ENCODE measurements at places on chromosomes 6 and 20. TPM values are rescaled to one million over a fixed set of nuclear protein-coding genes. Genes with fewer than 3 reads are reported as not detected.

Gene HM13
- total RNA-seq, result 83.5 TPM

- no peak for DNase-seq
Observed at GRCh38 chr20:52744441-52744840, 227.7 kb upstream of the TSHZ2 start.

DNA sequence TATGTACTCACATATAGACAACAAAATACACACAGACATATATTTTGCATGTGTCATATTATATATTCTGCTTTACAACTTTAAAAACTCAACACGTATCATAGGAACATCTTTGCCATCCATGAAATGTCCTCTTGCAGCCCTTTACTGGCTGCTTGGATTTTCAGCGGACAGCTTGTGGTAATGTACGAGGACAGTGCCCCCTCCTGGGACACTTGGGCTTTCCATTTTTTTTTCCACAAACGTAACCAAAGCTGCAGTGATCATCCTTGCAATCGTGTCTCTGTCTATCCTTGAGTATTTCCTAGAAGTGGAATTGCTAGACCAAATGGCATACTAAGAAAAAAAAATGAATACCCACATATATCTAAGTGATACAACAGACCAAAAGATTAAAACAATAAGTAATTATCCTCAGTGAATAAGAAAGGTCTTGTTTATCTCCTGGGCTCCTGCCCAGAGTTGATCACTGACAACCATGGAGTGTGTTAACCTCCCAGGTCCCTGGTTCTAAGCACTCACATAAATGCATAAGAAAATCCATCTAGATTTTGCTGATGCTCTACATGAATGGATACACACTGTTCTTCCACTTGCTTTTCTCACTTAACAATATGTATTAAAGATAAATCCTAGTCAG, 18.1 kb downstream of the BPI start:
- peak; percentile 49 for DNase-seq

Gene PHACTR1
- 7.8 TPM for total RNA-seq

Gene COL9A3
- total RNA-seq, result 0.08 TPM

GRCh38 chr6:112113431-112113830, 26.0 kb downstream of the FAM229B start:
- no peak for DNase-seq

DNA sequence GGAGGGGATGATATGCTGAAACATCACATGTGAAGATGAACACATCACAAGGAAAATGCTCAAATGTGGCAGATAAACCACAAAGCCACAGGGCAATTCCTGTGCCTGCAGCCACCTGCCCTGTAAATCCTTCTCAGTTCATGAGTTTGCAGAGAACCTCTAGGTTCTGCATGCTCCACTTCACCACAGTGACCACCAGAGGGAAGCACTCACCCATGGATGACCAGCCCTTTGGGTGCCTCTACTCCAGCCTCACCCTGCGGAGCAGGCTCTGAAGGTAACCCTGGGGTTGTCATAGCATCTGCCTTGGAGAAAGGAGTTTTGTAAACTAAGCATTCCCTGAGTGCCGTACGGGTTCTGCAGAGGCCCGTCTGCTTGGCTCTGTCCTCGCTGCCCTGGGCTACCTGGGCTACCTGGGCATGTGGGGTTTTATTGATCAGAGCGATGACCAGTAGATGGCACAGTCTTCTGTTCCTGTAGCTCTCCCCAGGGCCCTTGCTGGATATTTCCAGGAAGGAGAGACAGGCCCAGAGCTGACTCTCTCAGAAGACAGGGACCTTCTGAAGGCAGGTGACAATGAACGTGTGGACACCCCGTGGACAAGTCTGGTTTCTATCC, 31.7 kb upstream of the CST1 start:
- DNase-seq, result peak; percentile 26

DNA sequence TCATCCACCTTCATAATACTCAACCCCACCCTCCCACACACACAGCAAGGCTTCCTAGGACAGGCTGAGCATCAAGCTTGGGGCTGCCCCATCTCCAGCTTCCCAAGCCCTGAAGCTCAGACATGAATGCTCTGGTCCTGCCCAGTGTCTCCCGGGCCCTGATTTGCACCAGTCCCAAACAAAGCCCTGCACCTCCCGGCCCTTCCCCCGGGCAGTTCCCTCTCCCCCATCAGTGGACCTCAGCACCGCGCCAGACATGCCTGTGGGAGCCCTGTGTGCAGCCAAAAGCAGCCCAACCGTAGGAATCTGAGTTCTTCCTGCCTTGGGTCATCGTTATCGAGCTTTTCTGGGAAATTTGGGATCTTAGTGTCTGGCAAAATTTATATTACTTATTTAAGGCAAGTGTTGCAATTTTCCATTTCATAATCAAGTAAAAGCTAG, 63.5 kb downstream of the THBS2 start:
- DNase-seq, result no peak

DNA sequence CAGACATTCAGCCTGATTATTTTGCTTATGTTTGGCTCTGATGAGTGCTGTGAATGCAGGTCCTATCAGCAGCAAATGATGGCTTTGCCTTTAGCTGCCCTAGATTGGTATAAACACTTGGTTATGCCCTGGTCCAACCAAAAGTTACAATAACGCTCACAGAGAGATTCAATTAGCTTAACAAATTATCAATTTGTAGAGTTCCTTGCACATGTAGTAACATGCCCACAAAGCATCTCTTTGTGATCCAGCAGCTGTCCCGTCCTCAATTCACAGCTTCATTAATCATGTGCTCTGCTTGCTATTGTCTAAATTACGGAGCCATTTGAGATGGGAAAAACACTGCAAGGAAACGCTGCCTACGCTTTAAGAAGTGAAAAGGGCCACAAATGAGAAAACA, 457.9 kb downstream of the HDGFL1 start:
- no peak for DNase-seq

- DNase-seq, result peak; percentile 6
Observed at GRCh38 chr6:130775411-130776012, 51.7 kb upstream of the SMLR1 start.

GRCh38 chr6:7314414-7314813, 1.4 kb upstream of the SSR1 start:
- no peak for DNase-seq

Gene TMC2
- total RNA-seq, result not detected

Gene PPIL6
- total RNA-seq, result not detected

- DNase-seq, result no peak
Observed at GRCh38 chr6:107123501-107123900, 8.2 kb upstream of the BEND3 start.

DNA sequence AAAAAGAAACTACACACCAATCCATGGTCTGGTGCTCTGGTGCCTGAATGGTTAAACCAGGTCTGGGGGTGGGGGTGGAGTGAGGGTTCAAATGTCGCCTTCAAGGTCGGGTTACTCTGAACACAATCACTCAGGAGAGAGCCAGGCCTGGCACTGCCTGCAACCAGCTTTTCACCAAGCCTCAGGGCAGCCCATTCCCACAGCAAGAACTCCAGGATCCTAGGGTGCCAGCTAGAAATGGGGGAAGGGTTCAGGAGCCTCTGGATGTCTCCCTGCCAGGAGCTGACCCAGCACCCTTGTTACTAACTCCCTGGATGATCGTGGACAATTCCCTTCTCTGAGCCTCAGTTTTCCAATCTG, 6.7 kb downstream of the SDC4 start:
- DNase-seq, result no peak

GRCh38 chr20:19601126-19601810, 156.8 kb upstream of the RIN2 start:
- peak; percentile 33 for DNase-seq

- no peak for DNase-seq
Observed at GRCh38 chr6:111793711-111794111, 79.5 kb downstream of the FYN start.

GRCh38 chr20:24499472-24499871, 30.0 kb downstream of the SYNDIG1 start:
- no peak for DNase-seq

GRCh38 chr20:45419188-45420091, 3.5 kb downstream of the PIGT start:
- DNase-seq, result peak; percentile 99

Measured in HT1080 (cell line).